ENCODE measurements at places on chromosomes 13 and 19.
A peak's percentile ranks its signal among the peaks of the same experiment; 100 is the strongest.

DNA sequence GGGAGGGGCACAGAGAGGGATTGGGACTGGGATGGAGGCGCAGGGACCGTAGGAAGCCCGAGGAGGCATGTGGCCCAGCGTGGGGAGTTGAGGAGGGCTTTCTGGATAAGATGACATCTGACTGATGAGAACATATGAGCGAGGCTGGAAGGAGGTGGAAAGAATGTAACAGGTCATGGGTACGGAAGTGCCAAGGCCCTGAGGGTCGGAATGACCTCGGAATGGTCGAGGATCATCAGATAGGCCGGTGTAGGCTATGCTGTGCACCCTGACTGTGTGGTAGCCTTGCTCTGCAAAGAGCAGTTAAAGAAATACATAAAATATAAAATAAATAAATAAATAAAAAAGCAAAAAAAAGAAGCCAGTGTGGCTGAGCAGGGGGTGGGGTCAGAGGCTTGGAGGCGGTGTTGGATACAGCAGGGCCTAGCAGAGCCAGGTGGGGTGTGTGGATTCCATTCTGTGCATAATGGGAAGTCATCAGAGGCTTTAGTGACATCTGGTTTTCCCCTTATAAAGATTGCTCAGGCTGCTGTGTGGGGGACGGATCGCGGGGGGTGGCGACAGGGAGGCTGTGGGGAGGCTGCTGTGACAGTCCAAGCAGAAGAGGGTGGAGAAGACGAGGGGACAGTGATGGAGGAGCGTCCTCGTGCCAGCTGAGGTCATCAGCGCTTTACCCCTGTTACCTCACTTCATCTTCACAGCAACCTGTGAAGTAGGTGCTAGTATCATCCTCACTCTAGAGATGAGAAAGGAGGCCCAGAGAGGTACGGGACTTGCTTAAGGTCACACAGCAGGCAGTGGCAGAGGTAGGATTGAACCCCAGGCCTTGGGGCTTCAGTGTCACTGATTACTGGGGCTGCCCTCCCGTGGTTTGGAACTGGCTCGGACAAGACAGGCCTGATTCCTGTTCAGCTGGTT, 5.0 kb downstream of the PAK4 start:
- no peak for DNase-seq

- no peak for DNase-seq
These were observed 4.7 kb upstream of the MEX3D start for GRCh38 chr19:1572795-1573194.

- DNase-seq: no peak
These were observed 49.8 kb downstream of the BICRA start for GRCh38 chr19:47658431-47659348.

DNA sequence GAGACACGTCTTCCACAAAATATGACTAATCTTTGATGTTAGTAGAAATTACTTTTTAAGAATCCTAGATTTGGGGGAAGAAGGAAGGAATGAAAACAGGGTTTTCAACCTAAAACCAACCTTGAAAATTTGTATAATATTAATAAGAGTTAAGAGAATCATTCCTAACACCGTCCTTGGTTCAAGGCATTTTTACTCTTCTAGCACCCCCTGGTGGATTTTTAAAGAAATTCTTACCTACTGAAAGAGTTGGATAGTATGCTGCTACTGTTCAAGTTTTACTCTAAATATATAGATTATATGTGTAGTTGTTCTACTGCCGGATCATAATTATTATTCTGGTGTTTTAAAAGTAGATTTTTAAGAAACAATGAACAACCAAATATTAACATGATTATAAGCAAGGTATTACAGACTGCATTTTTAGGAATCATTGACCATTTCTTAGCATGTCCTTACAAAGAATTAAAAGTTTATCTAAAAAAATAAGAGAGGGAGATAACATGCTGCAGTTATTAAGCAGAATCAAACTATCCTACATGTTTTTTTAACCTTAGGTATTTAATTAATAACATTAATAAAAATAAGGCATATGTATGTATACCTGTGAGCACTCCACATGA, 7.4 kb upstream of the SLITRK6 start:
- peak; percentile 47 for DNase-seq

- no peak for DNase-seq
These were observed 1.1 kb upstream of the GRTP1 start for GRCh38 chr13:113364901-113365582.

GRCh38 chr19:4671185-4671851, 1.2 kb upstream of the MYDGF start:
- DNase-seq: no peak

DNA sequence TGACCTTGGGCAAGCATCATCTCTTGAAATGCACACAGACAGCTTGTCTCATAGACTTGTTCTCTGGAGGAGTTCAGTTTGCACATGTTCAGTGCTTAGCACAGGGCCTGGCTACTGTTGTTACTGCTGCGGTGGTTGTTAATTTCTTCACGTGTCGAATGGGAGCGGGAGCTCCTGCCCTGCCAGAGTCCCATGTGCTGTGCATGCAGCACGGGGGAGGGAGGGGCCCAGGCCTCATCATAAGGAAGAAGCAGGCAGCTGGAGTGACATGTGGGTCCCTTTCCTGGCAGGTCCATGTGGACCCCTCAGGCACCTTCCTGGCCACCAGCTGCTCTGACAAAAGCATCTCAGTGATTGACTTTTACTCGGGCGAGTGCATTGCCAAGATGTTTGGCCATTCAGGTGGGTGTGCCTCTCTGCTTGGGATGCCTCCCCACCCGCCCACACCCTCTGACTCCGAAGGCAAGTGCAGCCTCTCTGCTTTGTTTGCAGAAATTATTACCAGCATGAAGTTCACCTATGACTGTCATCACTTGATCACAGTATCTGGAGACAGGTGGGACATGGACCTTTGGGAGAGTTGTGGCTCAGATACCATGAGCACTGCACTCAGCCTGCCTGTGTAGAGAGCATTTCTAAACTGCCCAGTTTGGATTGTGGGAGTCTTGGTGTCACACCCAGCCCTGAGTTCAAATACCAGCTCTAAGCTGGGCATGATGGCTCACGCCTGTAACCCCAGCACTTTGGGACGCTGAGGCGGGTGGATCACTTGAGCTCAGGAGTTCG, 19.8 kb upstream of the OVOL3 start:
- no peak for DNase-seq

DNA sequence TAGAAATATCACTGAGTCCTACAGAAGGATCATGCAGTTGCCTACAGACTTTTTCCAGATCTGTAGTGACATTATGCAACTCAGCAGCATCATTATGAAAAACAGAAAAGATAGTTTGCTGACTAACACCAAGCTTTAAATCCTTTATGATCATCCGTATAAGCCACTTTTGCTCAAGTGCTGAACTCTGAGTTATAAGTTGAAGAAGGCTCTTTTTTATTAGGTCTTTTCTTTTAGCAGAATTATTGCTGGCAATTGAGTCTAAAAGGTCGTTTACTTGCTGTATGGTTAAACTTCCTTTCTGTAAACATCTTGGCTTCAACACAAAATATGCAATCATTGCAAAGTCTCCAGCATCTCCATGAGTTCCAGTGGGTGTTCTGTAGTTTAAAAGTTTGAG, 4.8 kb downstream of the LIG4 start:
- DNase-seq: no peak

DNA sequence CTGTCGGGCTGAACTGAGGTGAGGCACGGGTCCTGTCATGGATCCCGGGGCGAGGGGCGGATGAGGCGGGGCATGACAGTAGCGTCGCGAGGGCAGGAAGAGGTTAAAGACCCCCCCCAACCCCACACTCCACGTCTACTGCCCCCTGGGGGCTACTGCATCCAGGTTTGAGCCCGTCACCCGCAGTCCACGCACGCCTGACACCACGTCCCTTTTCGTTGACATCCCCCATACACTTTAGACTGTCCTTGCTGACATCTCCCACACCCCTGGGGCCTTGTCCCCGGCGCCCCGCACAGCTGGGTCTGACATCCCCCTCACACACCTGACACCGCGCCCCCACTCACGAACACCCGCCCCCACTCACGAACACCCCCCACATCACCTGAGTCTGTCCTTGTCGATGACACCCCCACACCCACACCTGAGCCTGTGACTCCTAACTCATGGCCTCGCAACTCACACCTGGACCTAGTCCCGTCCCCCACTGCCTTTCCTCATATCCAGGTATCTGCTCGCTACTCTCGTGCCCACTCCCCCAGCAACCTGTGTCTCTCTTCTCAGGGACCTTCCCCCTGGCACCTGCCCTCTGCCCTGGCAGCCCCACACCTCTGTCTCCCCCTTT, 416 bp downstream of the SLC25A42 start:
- no peak for DNase-seq

- no peak for DNase-seq
These were observed 166.5 kb downstream of the ATP8A2 start for GRCh38 chr13:25538276-25538675.

- DNase-seq: no peak
These were observed 32.2 kb downstream of the TMEM161A start for GRCh38 chr19:19106056-19106551.

DNA sequence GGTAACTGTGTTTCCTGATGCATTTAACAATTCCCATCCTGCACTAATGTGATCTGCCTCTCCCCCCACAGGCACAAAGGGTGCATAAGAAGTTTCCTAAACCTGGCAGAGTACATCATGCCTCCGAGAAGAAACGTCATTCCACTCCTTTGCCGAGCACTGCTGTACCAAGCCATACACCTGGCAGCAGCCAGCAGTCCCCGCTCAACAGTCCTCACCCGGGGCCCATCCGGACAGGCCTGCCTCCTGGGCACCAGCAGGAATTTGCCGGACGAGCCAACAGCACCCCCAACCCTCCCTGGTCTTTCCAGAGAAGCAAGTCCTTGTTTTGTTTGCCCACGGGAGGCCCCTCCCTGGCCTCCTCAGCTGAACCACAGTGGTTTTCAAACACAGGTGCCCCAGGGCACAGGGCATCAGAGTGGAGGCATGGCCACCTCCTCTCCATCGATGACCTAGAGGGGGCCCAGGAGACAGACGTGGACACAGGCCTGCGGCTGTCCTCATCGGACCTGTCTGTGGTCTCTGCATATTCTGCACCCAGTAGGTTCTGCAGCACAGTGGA, 58.3 kb downstream of the FAM124A start:
- no peak for DNase-seq

DNA sequence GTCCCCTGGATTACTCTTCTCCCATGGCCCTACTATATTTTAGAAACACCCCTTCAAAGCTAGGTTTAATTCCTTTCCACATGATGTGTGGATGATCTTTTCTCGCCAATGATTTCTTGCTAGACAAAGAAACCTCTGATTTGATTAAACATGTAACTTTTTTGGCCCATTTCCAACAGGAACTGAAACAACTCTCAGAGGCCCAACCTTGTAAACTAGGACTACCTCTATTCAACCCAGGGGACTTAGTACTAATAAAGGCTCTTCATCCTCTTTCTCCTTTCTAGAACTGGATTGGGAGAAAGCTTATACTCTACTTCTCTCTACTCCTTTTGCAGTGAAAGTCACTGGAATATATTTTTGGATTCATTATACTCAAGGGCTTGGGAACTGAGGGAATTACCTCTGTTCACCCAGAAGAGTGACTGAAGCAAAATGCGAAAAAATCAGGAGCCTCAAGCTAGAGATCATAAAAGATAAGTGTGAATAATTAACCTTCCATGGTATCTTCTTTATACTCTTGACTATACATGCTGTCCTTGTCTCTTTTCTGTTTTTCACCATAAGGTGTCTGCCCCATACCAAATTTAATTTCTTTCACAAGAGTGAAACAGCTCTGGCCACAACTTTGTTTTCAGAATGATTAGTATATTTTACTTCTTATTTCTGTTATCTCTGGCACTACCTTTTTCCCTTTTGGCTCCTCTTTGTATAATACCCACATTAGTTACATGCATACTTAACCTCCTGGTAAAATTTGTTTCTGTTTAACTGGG, 977.6 kb downstream of the SLITRK5 start:
- DNase-seq: no peak

All from NCI-H460 (cell line).